Urothelium cell line (cell line): ENCODE measurements at places on chromosomes 7 and 10.

- DNase-seq: no peak
These were observed 69.4 kb downstream of the PTPRE start for GRCh38 chr10:127976286-127976685.

- DNase-seq: no peak
These were observed 44.3 kb downstream of the ZNF800 start for GRCh38 chr7:127348247-127348631.

- DNase-seq: no peak
These were observed at the start of gene DLX6 for GRCh38 chr7:97005183-97006054. DLX6 (plus strand) TSS chr7:97005553; CDS start chr7:97005978, 425 bp downstream.

DNA sequence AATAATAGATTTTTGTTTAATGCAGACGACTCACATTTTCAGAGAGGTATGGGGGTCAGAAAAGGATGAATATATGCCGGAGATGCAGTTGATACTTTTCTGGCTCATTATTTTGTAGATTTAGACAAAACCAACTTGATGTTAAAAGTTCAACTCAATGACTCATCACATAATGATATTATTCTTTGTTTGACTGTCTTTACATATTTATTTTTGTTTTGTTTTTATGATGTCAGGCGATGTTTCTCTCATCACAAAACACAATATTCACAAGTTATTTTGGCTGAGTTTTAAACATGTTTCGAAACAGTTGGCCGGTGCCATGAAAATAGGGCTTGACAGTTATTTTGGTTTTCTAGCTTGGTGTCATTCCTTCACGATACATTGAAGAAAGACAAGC lies 1.3 kb downstream of the GJD4 start:
- no peak for DNase-seq

- DNase-seq: no peak
These were observed 24.6 kb downstream of the GLRX3 start for GRCh38 chr10:130160775-130161174.
